ENCODE measurements at places on chromosomes 6 and 20. TPM values are rescaled to one million over a fixed set of nuclear protein-coding genes. Genes with fewer than 3 reads are reported as not detected.

GRCh38 chr6:134678436-134678889 lies 271.4 kb downstream of the ALDH8A1 start:
- no peak for DNase-seq

- DNase-seq, result no peak
These were observed 192.1 kb downstream of the KCNQ5 start for GRCh38 chr6:72813807-72814596.

GRCh38 chr6:54525731-54526130 lies 217.5 kb downstream of the TINAG start:
- DNase-seq, result no peak

- no peak for DNase-seq
These were observed 1.9 kb downstream of the BCL2L1 start for GRCh38 chr20:31720486-31721407.

- no peak for DNase-seq
These were observed 11.9 kb downstream of the PCIF1 start for GRCh38 chr20:45946149-45946970.

- no peak for DNase-seq
These were observed 40.2 kb downstream of the E2F3 start for GRCh38 chr6:20441921-20442320.

- DNase-seq, result no peak
These were observed 28.5 kb downstream of the TRERF1 start for GRCh38 chr6:42423244-42423643.

DNA sequence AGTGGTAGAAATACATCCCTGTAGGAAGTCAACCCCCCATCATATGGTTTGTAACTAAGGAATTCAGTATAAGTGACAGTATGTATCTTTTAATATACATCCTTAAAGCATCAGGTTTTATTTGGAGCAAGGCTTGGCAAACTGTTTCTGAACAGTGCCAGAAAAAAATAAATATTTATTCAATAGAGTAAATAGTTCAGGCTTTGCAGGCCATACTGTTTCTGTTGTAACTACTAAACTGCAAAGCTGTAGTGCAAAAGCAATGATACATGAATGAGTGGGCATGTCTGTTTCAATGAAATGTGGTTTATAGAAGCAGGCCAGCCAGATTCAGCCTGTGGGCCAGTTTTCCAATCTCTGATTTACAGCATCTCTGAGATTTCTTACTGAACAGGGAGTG lies 977 bp downstream of the MEI4 start:
- no peak for DNase-seq

- DNase-seq, result no peak
These were observed 56.5 kb downstream of the SCML4 start for GRCh38 chr6:107767637-107768036.

- DNase-seq, result no peak
These were observed 33.0 kb upstream of the KIAA1586 start for GRCh38 chr6:57013521-57013926.

GRCh38 chr20:22403022-22403631 lies 181.2 kb downstream of the FOXA2 start:
- DNase-seq, result no peak

GRCh38 chr20:49608752-49609670 lies 41.1 kb upstream of the PTGIS start:
- peak; percentile 77 for DNase-seq

- DNase-seq, result no peak
These were observed 16.1 kb upstream of the SERINC3 start for GRCh38 chr20:44537993-44538392.

DNA sequence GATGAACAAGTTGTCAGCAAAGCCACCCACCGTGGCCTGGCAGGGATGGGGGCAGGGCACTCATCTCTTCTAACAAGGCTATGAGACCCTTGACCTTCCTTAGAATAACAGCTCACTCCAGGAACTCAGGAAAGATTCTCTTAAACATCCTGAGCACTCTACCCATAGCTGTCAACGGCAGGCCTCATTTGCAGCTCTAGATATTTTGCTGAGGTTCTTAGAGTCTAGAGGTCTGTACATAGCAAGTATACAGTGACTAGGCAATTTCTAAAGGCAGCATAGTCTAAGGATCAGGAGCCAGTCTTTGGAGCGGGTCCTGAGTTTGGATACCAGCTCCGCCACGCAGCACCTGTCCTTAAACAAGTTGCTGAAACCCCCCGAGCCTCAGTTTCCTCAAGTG lies 11.7 kb downstream of the TRERF1 start:
- no peak for DNase-seq

DNA sequence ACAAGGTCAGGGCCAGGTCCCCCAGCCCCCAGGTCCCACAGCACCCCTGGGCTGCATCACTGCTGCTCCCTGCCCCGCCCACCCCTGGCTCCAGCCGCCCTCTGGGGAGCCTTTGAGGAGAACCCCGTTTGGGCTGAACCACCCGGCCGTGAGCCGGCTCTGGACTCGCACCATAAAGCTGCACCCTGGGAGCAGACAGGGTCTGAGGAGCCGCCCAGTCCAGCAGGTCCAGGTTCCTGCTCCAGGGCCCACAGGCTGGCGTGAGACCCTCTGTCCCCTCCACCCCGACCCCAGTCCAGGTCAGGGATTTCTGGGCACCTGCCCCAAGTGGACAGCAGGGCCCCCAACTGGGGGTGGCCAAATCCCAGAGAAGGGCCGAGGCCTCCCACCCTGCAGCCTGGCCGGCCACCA lies 8.3 kb downstream of the CHRNA4 start:
- no peak for DNase-seq

DNA sequence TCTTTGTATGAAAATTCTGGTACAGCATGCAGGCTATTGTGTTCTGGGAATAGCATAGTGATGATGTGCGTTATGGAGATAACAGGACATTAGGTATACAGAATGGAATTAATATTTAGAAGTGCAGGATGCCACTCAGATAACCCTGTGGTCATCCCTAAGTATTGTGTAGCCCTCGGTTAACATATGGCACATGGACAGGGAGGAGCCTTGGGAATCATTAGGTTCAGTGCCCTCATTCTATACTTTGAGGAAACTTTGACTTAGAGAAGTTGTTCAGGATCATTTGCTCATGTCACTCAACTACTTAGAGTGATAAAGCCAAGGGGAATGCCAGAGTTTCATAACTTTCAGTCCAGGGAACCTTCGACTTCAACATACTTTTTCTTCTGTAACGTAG lies 185.9 kb downstream of the UST start:
- no peak for DNase-seq

DNA sequence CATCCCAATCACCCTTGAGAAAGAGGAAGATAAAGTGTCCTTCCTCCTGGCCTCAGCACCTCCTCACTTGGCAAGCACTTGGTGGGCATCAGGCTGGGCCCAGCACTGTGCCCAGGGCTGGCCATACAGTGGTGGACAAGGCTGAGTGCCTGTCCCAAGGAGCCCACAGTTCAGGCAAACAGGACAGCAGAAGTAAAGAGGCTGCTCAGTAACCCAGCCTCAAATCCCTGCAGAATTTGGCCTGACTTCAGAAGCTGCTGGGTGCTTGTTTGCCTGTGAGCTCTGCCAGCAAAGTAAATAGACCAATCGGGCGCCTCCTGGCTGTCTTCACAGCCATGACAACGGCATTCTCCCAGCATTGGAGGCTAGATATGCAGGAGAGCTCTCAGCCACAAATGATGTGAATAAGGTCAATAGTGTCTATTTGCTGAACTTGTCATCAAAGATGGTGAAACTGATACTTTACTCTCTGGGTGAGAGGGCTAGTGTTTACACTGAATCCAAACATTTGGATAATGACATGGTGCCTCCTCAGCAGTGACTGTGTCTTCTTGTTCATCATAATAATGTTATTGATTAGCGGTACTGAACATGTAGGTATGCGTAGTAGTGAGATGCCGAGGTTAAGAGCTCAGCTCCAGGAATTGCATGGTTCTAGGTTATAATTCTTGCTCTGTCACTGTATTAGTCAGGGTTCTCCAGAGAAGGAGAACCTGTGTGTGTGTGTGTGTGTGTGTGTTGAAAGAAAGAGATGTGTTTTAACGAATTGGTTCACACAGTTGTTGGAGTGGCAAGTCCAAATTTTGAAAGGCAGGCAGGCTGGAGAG lies 36.9 kb upstream of the FANCE start:
- peak; percentile 64 for DNase-seq

DNA sequence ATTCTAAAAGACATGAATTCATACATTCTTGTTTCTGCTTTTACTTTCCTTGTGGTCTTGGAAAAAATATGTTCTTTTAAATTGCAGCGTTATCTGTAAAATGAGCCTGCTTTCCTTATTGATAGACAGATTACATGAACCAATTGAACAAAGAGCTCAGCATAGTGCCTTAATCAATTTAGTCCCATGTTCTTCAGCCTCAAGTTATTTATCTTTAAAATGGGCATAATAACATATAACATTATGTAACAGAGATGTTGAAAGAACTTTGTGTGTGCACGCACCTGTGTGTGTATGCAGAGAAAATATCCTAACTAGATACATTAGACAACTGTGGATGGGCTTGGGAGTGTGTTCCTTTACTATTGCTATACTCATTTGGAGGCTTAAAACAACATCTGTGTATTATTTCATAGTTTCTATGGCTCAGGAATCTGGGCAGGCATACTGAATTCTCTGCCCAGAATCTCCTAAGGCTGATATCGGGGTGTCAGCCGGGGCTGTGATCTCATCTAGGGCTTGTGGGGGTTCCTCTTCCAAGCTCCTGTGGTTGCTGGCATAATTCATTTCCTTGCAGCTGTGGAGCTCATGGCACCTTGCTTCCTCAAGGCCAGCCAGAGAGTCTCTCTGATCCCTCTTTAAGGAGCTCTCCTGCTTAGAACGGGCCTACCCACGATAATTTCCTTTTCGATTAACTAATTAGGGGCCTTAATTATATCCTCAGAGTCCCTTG lies 194.1 kb downstream of the ARID1B start:
- DNase-seq, result no peak

DNA sequence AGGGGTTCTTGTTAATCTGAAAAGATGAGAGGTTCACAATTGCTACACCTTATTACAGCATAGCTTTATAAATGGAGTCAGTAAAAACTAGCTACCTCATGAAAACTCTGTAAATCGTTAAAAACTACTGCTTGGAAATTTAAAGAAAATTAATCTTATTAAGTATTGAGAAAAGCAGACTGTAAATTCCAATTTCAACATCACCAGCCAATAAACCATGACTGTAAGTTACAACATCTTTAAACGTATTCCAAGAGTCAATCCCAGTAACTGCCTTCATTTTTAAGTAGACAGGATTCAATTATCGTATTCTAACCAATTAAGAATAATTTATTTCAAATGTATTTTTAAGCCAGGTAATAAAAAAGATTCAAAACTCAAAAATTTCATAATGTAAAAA lies 70.3 kb downstream of the ATG5 start:
- no peak for DNase-seq

GRCh38 chr6:8785223-8785622 lies 349.9 kb upstream of the SLC35B3 start:
- DNase-seq, result no peak

GRCh38 chr20:11995805-11996567 lies 78.3 kb downstream of the BTBD3 start:
- DNase-seq, result no peak

- no peak for DNase-seq
These were observed 62.6 kb downstream of the TOX2 start for GRCh38 chr20:43977252-43977651.

DNA sequence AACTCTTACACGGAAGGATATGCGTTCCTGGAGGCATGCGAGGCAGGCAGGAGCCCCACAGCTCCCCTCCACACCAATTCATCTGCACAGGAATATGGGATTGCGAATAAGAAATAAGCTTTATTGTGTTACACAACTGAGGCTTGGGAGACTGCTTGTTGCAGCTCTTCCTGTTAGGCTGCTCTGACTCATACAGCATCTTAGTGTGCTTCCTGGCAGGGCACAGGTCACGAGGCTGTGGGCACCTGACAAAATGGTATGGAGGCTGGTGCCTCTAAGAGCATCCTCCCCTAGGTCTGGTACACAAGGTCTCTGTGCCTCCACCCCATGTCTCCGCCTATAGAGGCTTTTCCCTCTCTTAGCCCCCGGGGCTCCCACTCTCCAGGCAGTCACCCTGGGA lies 6.8 kb downstream of the SLC22A3 start:
- no peak for DNase-seq

- DNase-seq, result peak; percentile 77
These were observed 85.1 kb downstream of the CLIC5 start for GRCh38 chr6:45930420-45931040.

- no peak for DNase-seq
These were observed 164.7 kb upstream of the RIMS1 start for GRCh38 chr6:71721642-71722041.

- no peak for DNase-seq
These were observed 99.3 kb downstream of the PHF3 start for GRCh38 chr6:63734923-63735322.

GRCh38 chr6:144417681-144418080 lies 132.5 kb downstream of the UTRN start:
- no peak for DNase-seq

DNA sequence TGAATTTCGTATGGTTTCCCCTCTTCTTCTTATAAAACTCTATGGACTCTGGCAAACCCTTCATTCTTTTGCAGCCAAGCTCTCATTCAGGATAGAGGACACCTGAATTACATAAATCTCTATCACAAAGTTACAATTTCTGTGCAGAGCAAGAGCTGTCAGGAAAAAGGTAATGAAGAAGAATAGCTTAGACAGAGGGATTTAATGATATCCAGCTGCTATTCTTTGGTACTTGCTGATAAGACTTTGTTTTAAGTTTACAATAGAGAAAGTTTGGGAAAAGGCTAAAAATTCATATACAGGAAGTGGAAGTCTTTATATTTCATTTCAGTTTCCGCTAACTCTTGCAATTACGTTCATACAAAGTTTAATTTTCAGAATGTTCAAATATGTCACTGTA lies 227.0 kb downstream of the FOXC1 start:
- no peak for DNase-seq

Gene KAT14
- total RNA-seq, result 24.1 TPM

Gene ORC3
- 50.7 TPM for total RNA-seq

Gene DOK5
- 10.1 TPM for total RNA-seq

Gene RSPO4
- 8.5 TPM for total RNA-seq

Gene SPAG4
- total RNA-seq, result 8.4 TPM

Gene ARFGEF3
- total RNA-seq, result 20.0 TPM

Gene RAET1E
- not detected for total RNA-seq

Gene TFAP2D
- not detected for total RNA-seq

Gene HACE1
- total RNA-seq, result 18.1 TPM

Gene KIAA1755
- 0.16 TPM for total RNA-seq

Gene TAGAP
- 0.27 TPM for total RNA-seq

Gene HLA-B
- 149 TPM for total RNA-seq

Gene FERMT1
- total RNA-seq, result 17.6 TPM

Gene TRIM31
- total RNA-seq, result 0.11 TPM

Gene LRRC73
- total RNA-seq, result 1.4 TPM

All from WTC11 (cell line).